ENCODE measurements at places on chromosomes 11 and 22. TPM values are rescaled to one million over a fixed set of nuclear protein-coding genes. Genes with fewer than 3 reads are reported as not detected.

OR52A1 gene
- total RNA-seq, result not detected

SLCO2B1 gene
- 0.09 TPM for total RNA-seq

PAFAH1B2 gene
- total RNA-seq, result 169 TPM

PKP3 gene
- 0.09 TPM for total RNA-seq

CCDC134 gene
- 6.1 TPM for total RNA-seq

PHOX2A gene
- not detected for total RNA-seq

POTEH gene
- total RNA-seq, result not detected

SCN3B gene
- total RNA-seq, result 0.19 TPM

MUC5AC gene
- not detected for total RNA-seq

MRGPRX3 gene
- 0.09 TPM for total RNA-seq

CABP4 gene
- total RNA-seq, result 0.45 TPM

RIMBP3C gene
- 0.09 TPM for total RNA-seq

HBE1 gene
- not detected for total RNA-seq

KREMEN1 gene
- total RNA-seq, result 0.27 TPM

HTR3A gene
- total RNA-seq, result not detected

INS gene
- not detected for total RNA-seq

C11orf52 gene
- total RNA-seq, result not detected

FOLR1 gene
- not detected for total RNA-seq

OR4D6 gene
- not detected for total RNA-seq

SPI1 gene
- total RNA-seq, result not detected

PDXP gene
- 7.2 TPM for total RNA-seq

OR51I1 gene
- total RNA-seq, result not detected

MS4A15 gene
- total RNA-seq, result not detected

PRG3 gene
- total RNA-seq, result not detected

CRYAB gene
- total RNA-seq, result 0.18 TPM

MMP12 gene
- total RNA-seq, result 0.28 TPM

MGAT3 gene
- 0.47 TPM for total RNA-seq

PRR33 gene
- not detected for total RNA-seq

TSGA10IP gene
- total RNA-seq, result under 0.01 TPM

SYNGR1 gene
- 0.72 TPM for total RNA-seq

HBG2 gene
- 0.18 TPM for total RNA-seq

CCDC116 gene
- total RNA-seq, result 0.09 TPM

MOV10L1 gene
- 20.4 TPM for total RNA-seq

IFITM10 gene
- total RNA-seq, result 0.56 TPM

APLNR gene
- total RNA-seq, result under 0.01 TPM

NTM gene
- 1.4 TPM for total RNA-seq

HOATZ gene
- not detected for total RNA-seq

CARD16 gene
- total RNA-seq, result 42.3 TPM

ARHGAP1 gene
- total RNA-seq, result 18.2 TPM

NPAT gene
- total RNA-seq, result 11.1 TPM

IPO7 gene
- total RNA-seq, result 175 TPM

KIAA1671 gene
- total RNA-seq, result 29.4 TPM

ZFTA gene
- total RNA-seq, result 21.8 TPM

CCDC73 gene
- not detected for total RNA-seq

CCDC89 gene
- 0.56 TPM for total RNA-seq

OR4X2 gene
- total RNA-seq, result not detected

EEF1G gene
- 1,726 TPM for total RNA-seq

PDE3B gene
- total RNA-seq, result 1.4 TPM

APOL4 gene
- 4.8 TPM for total RNA-seq

DDI1 gene
- not detected for total RNA-seq

NDUFS3 gene
- 85.6 TPM for total RNA-seq

ABCG4 gene
- 0.38 TPM for total RNA-seq

SYCE3 gene
- total RNA-seq, result not detected

DUSP8 gene
- 0.85 TPM for total RNA-seq

ELF5 gene
- not detected for total RNA-seq
